ENCODE measurements at places on chromosomes 6 and 20.

- no peak for DNase-seq
Measured at GRCh38 chr6:44202332-44202971, 14.3 kb upstream of the MYMX start.

DNA sequence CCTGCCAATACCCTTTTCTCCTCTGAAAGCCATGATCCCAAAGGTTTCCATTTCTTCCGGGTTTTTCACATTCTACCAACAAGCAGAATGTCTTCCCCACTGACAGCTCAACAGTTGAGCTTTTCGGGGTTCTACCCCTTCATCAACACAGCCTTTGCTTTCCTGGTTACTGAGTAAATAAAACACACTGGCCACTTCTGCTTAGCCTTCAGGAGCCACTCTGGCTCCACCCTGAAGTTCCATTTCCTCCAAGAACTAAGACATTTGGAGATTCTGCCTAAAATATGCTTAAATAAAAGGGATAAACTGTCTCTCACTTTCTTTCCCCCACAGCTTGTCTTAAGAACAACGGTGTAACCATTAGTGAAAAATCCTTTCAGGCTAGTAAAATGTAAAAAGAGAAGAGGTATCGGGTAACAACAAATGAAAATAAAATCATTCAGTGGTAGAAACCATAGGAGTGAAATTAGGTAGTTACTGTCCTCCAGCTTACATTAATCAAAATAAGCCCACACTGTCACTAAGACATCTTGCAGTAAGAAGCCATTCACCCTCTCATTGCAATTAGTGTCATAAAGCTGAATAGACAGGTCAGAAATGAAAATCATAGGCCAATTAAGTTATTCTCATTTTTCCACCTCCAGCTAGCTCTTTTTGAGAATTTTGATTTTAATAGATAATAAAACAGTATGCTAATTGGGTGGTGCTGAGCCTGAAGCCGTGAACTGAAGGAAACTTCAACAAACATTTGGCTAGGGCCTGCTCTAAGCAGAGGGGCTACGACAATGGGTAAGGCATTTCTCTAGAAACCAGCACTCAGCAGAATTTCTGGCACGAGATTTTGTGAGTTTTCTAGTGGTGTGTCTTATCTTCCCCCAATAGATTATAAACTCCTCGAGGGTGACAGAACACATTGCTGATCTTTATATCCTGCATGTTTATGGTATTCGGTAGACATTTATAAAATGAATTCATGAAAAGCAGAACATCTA lies 194.2 kb downstream of the KHDC1L start:
- DNase-seq, result no peak

- DNase-seq, result no peak
Measured at GRCh38 chr20:50023116-50023805, 40.5 kb downstream of the SNAI1 start.

DNA sequence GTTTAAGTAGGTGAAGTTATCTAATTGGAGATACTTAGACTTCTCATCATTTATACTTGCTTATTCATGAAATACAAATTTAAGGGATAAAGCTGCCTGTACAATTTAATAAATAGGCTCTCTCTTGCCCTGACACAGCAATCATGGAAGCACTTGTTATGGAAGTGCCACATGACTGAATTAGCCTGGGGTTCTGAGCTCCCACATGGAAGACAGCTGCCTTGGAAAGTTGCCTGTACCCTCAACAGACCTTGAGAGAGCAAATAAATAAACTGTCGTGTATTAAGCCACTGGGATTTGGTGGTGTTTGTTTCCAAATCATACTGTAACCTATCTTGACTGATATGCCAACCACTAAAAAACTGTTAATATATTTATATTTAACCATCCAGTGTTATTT lies 87.0 kb upstream of the RSPO3 start:
- DNase-seq, result no peak

DNA sequence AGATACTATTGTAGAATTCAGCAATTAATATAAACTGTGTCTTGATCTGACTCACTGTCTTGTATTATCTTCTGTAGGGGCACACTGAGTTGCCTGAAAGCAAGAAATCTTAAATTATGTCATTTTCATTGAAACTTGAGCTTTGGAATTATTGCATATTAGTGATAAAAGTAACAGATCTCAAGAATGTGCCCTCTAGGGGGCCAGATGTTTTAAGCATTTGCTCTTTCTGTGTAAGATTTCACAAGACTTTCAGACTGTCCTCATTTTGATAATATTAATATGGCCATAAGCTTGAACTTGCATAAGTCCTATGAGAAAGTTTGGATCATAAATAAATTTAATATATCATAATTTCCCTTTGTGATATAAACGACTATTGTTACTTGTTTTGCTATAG lies 55.5 kb upstream of the MYO6 start:
- DNase-seq, result no peak

- no peak for DNase-seq
Measured at GRCh38 chr6:155050311-155050710, 55.2 kb downstream of the TIAM2 start.

DNA sequence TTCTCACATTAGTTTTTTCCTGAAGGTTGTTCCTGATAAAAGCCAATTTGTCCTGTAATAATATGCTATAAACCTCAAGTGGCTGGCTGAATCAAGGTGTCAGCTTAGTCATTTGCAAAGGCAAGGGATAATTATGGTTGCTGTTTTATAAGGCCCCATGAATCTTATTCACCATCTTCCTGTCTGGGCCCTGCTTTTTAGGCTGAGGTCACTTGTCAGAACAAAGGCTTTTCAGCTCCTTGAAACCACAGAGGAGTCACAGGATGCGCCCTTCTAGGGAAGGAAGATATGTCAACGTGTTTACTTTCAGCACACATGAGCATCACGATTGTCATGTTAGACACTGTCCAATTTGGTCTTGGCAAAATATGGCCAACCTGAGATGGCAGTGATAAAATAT lies 64.8 kb upstream of the NAA20 start:
- no peak for DNase-seq

GRCh38 chr20:36754656-36755222 lies 8.8 kb upstream of the NDRG3 start:
- no peak for DNase-seq

- no peak for DNase-seq
Measured at GRCh38 chr6:42344756-42345155, 107.0 kb downstream of the TRERF1 start.

- no peak for DNase-seq
Measured at GRCh38 chr6:165988757-165989456, 178.7 kb downstream of the TBXT start.

- DNase-seq, result no peak
Measured at GRCh38 chr6:109457562-109457996, 2.0 kb upstream of the MICAL1 start.

- DNase-seq, result no peak
Measured at GRCh38 chr20:13331536-13331935, 110.5 kb downstream of the ISM1 start.

- DNase-seq, result no peak
Measured at GRCh38 chr6:119322715-119323350, 26.7 kb downstream of the MAN1A1 start.

DNA sequence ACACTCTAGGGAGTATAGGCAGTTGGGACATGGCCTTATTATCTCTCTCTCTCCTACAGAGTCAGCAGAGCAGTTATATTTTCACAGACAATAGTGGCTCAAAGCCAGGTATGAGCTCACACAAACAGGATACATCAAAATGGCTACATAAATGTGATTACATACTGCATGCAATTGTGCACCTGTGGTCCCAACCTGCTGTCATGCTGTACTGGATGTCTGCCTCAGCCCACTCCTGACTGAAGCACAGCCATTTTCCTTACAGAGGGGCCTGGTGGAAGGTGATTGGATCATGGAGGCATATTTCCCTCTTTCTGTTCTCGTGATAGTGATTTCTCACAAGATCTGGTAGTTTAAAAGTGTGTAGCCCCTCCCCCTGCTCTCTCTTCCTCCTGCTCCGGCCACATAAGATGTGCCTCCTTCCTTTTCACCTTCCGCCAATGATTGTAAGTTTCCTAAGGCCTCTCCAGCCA lies 37.0 kb upstream of the SAMHD1 start:
- DNase-seq, result no peak

GRCh38 chr6:169959136-169960002 lies 207.9 kb downstream of the ERMARD start:
- no peak for DNase-seq

DNA sequence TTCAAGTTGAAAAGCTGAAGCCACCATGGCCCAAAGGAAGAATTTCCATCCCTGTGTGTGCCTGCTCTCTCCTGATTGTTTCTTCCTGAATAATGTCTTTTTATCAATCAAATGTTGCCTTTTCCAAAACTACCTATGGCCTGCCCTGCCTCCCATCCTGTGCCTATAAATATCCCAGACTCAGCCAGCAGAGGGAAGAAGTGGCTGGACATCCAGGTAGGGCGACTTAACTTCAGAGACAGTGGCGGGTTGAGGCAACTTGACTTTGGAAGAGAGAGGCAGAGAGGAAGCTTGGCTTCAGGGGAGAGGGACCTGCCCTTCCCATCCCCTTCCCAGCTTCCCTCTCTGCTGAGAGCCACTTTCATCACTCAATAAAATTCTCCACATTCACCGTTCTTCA lies 133.0 kb downstream of the LCA5 start:
- no peak for DNase-seq

GRCh38 chr20:32447136-32448027 lies 89.3 kb downstream of the ASXL1 start:
- no peak for DNase-seq

- DNase-seq, result no peak
Measured at GRCh38 chr6:87366072-87366827, 21.6 kb downstream of the C6orf163 start.

- no peak for DNase-seq
Measured at GRCh38 chr6:143966312-143966711, 41.7 kb downstream of the PLAGL1 start.

DNA sequence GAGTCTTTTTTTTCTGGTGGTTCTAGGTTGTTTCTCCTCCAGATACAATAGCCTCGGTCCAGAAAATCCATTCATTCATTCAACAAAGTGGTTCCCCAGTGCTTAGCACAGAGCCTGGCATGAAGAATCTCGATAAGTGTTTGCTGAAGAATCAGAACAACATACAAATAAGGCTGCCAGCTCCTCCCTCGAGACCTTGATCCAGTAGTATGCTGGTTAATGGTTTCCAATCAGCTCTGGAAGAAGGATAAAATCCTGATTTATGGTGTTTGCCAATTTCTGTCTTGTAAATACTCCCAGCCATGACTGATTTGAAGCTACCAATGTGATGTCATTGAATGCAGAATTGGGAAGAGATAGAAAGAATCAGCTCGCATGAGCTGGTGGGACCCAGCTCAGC lies 3.3 kb downstream of the HSPA12B start:
- no peak for DNase-seq

GRCh38 chr6:109808837-109809236 lies 117.7 kb downstream of the FIG4 start:
- DNase-seq, result no peak

- DNase-seq, result no peak
Measured at GRCh38 chr20:57236813-57237584, 29.4 kb downstream of the BMP7 start.

DNA sequence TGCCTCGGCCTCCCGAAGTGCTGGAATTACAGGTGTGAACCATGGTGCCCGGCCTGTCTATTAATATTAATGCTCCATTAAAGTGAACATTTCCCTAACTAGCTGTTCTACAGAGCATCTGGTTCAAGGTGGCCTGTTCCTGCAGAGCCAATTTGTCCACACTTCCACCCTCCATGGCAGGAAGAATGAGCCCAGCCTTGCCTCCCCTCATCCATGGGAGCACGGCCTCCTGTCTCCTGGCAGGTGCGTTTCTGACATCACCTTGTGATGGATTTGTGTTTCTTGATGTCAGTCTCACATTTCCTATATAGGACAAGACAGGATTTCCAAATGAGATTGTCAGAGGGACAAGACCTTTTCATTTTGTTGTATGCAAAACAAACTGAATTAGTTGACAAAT lies 105.7 kb upstream of the FRMD1 start:
- DNase-seq, result no peak

- no peak for DNase-seq
Measured at GRCh38 chr6:151321438-151321837, 69.9 kb downstream of the ZBTB2 start.

DNA sequence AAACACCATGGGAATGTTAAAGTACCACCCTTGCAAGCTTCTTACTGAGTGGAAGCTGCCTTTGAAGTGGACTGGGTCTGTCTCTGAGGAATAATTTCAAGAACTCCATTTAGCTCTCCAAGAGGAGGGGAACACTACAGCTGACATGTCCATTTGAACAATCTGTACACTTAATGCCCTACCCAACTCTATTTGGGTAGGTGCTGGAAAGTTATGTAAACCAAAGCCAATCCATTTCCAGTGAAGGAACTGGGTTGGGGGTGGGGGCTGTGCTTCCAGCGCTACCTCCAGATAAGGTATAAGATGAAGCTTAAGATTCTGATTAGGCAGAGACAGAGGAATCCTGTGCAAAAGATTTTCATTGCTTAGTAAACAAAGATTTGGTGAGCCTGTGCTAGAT lies 122.0 kb downstream of the TCP11 start:
- DNase-seq, result no peak

GRCh38 chr20:47990507-47991150 lies 205.3 kb upstream of the SULF2 start:
- no peak for DNase-seq

DNA sequence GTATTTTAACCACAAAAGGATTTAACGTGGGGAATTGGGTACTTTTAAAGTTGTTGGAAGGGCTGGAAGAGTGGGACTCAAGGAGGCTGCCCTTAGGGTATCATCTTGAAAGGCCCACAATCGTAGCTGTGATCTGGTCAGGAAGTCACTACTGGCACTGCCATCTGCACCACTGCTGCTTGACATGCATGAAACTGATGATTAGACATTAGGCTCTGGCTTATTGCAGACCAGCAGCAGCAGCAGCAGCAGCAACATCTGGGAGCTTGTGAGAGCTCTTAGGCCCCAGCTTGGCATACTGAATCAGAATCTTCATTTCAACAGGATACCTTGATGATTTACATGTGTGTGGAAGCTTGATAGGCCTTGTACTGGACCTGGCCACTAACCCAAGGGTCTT lies 68.6 kb downstream of the PHF20 start:
- DNase-seq, result no peak

GRCh38 chr20:39631557-39631956 lies 669.4 kb downstream of the DHX35 start:
- no peak for DNase-seq

DNA sequence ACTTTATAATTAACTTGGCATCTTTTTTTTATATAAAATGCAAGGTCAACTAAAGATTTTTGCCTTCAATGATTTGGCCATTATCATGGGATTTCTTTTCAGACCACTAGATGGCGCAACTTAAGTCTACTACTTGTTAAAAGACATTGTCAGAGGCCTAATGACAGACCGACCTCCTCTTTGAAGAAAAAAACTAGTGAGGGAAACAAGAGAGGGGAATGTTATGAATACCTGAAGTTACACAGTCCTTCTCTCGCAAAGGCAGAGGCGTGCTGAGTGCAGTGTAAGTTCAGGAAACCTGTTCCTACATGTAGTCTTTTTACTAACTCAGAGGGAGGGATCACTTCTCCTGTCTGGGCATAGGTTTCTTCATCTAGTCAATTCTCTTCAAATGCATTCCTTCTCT lies 9.3 kb downstream of the TRAPPC3L start:
- DNase-seq, result no peak

- no peak for DNase-seq
Measured at GRCh38 chr6:158556113-158556512, 3.8 kb upstream of the TMEM181 start.

All from amygdala (tissue), 56 donors.